Motor neuron (in vitro differentiated cells): ENCODE measurements at places on chromosomes 7 and 10. TPM values are rescaled to one million over a fixed set of nuclear protein-coding genes. Genes with fewer than 3 reads are reported as not detected.

ARPC1A gene
- total RNA-seq, result 103 and 113 TPM in 2 replicates

AS3MT gene
- total RNA-seq, result 4.9 and 5.9 TPM in 2 replicates

TMEM176B gene
- 0.49 and 0.71 TPM in 2 replicates for total RNA-seq

PON1 gene
- total RNA-seq, result 0.13 and 0.14 TPM in 2 replicates

ZNF804B gene
- total RNA-seq, result 0.05 and 0.15 TPM in 2 replicates

MSMB gene
- total RNA-seq, result not detected in 2 replicates

ANKRD61 gene
- total RNA-seq, result 1.5 and 1.7 TPM in 2 replicates

PLAC9 gene
- 11.8 and 35.7 TPM in 2 replicates for total RNA-seq

GIMAP8 gene
- total RNA-seq, result 0.21 TPM in 1 of 2 replicates, not detected in the other

PLPP4 gene
- total RNA-seq, result 2.2 and 2.3 TPM in 2 replicates

IMMP2L gene
- total RNA-seq, result 78.5 and 82.5 TPM in 2 replicates

DNA sequence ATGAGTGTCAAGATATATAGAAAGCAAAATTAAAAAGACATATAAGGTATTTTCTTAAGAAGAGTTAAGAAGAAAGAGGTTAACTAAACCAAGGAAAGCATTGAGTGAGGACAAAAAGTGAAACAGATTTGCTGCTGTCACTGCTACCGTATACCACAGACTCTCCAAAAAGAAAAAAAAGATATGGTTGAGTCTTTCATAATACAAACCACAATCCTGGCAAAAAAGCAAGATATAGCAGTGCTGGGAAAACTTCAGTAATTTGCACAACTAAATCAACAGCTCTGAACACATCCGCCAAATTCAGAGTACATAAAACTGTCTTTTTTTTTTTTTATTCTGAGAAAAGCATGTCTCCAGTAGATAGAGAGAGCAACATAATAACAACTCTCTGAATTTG, 114.7 kb downstream of the ETV1 start:
- no peak for ATAC-seq

GRCh38 chr7:30633223-30633622, 38.5 kb downstream of the GARS1 start:
- no peak for ATAC-seq

DNA sequence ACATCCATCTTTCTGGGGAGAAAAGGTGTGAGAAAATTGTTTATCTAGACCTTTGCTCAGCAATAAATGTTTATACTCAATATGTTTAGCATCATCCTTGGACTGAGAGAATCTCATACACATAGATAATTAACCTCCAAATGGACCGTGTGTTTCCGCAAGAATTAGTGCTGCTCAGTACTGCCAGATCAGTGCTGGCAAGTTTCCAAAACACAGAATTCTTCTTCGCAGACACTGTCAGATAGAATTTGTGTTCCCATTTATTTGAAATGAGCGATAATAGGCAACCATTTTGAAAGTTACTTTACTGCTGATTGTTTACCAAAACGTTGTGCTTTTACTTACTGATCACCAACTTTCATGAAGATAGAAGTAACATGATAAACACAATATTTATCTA, 33.7 kb downstream of the STAMBPL1 start:
- ATAC-seq, result no peak

- ATAC-seq, result no peak
Measured at GRCh38 chr10:5679606-5680005, 5.0 kb upstream of the TASOR2 start.

DNA sequence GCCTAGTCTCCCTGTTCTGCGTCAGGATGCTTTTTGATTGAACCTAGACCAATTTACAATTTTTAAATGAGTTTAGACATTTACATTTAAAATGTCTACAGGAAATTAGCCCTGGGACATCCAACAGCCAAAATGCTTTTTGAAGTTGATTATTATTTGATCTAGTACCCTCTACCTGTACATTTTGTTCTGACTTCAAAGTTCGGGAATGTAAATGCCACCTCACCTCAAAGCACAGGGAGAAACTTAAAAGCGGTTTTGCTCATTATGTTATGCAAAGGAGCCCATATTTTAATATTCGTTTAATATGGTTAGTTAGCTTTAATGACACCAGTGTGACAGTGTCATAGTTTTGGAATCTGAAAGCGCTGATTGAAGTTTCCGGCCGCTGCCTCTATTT, 80.1 kb upstream of the FAM204A start:
- no peak for ATAC-seq

DNA sequence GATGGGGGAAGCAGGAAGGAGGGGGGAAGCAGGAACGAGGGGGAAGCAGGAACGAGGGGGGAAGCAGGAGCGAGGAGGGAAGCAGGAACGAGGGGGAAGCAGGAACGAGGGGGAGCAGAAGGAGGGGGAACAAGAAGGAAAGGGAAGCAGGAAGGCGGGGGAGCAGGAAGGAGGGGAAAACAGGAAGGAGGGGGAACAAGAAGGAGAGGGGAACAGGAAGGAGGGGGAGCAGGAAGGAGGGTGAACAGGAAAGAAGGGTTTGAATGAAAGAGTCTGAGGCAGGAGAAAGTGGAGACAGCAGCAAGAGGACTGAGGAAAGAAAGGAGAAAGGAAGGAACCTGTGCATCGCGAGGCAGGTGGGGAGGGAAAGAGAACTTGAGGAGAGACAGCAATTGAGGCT, 256.6 kb downstream of the PTEN start:
- ATAC-seq, result no peak

DNA sequence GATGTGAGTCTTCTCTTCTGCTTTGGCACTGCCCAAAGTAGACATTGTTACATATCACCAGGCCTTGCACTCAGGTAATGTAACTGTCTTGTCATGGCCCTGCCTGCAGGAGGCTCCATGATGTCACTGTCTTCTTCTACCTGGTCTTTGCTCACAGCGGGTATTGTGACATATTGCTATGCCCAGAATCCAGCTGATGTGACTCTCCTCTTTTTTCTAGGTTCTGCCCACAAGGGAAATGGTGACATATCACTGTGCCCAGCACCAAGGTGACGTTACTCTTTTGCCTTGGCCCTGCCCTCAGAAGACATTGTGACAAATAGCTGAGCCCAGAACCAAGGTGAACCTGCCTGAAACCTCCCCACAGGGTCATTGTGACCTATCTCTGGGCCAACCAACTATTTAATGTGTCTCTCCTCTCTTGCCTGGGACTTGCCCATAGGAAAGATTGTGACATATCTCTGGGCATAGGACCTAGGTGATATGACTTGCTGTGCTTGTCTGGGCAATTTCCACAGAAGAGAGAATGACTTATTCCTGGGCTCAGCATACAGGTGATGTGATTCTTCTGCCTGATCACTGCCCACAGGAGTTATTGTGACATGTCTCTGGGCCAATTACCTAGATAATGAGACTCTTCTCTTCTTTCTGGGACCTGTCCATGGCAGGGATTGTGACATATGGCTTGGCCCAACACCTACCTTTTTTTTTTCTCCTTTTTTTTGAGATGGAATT, 26.5 kb upstream of the ZNF107 start:
- ATAC-seq, result no peak

GRCh38 chr7:5419539-5420066, 4.0 kb downstream of the TNRC18 start:
- ATAC-seq, result no peak

- no peak for ATAC-seq
Measured at GRCh38 chr10:80829562-80829961, 291.9 kb downstream of the SH2D4B start.

GRCh38 chr7:151137076-151137675, 30.3 kb downstream of the GBX1 start:
- ATAC-seq, result peak; percentile 14

DNA sequence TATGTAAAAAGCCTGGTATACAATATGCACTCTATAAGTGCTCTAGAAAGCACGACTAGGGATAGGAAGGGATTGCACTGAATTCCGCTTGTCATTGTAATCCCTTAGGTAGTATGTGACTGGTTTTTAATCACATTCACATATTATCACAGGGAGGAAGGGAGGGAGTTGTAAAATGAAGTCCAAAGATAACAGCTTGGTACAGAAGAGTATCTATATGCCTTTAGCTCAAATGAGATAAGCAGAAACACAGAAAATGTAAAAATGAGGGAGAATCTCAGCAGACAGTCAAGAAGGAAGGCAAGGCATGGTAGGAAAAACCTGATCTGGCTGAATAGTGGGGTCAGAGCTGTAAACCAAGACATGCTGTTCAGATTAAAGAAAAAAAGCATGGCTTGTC, 63.4 kb downstream of the ABI1 start:
- ATAC-seq, result no peak

DNA sequence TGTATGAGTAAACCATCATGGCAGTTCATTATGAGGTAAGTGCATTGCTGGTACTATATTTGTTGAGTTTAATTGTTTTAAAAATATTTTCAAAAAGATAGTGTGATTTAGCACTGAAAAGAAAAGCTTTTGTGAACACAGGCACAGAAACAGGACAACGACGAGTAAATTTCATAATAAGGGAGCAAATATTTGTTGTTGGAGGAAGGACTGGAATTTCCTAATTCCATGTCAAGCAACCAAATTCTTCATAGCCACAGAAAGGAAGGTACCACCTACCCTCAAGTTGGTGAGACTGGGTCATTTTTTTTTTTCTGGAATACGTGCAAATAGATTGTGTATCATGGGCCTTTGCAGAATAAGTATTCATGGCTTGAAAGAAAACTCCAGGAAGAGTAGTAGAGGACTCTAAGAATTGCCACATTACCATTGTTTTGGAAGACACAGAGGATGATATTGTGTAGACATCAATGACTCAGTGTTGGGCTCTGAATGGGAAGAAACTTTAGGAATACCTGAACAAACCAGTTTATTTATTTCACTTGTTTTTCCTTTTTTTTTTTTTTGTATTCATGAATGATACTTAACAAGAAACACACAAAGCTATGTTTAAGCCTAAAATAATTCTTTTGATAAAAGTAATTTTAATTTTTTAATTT, 7.8 kb downstream of the UBE2D4 start:
- ATAC-seq, result no peak

DNA sequence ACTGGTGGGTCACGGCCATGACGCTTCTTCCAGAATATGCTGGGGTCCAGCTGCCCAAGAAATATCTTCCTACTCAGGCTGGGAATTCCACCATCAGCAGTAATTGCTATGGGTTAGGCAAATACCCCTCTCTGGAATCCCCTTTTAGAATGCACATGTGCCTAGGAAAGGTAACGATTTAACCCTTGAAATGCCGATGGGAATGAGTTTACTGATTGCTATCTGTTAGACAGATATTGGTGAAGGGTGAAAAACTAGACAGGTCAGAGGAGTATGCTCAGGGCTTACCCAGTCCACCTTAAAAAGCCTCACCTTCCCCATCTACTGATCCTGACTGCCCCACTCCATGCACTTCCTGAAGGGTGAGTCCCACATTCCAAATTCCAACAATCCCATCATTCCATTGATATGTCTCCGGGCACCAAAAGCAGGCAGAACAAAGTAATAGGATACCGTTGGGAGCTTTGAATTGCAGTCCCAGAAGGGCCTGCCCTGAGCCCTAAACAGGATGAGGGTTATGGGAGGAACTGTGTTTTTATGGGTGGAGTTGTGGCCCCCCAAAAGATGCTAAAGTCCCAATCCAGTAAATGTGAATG, 59.3 kb downstream of the DLG5 start:
- peak; percentile 59 for ATAC-seq

DNA sequence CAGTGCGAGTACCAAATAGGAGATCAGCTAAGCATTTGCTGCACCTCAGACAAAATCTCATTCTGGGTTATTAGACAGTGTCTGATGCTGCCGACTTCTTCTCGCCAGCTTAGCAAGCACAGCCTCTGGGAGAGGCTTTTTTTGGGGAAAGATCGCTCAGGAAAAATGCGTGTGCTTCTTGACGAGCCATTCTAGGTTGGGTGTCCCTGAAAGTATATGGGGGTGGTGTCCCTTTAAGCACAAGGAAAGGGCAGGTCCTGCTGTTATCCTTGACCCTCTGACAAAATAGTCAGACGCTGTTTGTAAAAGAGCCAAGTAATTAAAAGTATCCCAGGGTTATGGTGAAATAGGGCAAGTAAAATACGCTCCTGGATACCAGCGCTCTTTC, 540.1 kb upstream of the FZD8 start:
- no peak for ATAC-seq

GRCh38 chr10:117960345-117960935, 86.3 kb downstream of the RAB11FIP2 start:
- no peak for ATAC-seq

- no peak for ATAC-seq
Measured at GRCh38 chr7:138602451-138602850, 98.7 kb downstream of the SVOPL start.

- ATAC-seq, result no peak
Measured at GRCh38 chr7:112630565-112630964, 149.8 kb downstream of the LSMEM1 start.

DNA sequence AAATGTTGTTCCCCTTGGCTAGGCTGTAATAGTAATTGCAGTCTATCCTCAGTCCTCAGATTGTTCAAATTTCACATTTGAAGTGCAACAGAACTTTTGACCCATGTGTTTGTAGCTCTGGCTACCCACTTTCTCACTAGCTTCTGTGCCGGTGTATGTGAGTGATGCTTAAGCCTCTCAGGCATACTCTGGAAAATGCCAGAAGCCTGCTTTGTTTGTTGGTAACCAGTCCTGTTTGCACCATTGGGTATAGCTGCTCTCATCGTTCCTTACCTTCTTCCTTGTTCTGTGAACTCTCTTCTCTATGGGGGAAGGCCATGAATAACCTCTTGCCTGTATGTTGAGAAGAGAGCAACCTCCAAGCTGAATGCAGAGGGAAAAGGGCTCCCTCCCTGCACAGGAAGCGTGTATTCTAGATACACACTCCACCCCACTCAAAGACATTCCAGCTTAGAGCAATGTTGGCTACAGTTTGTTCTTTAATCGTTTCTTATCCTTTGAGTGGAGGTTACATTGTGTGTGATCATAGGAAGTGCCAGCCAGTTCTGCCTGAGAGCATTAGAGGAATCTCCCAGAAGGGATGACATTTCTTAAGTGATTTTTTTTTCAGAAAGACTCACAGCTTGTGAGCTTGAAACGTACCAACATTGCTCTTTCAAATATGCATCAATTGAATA, 40.5 kb downstream of the C1QL3 start:
- no peak for ATAC-seq
